ENCODE measurements at places on chromosomes 6 and 20.

- DNase-seq, result no peak
Observed at GRCh38 chr20:15245896-15246295, 908.5 kb upstream of the FLRT3 start.

DNA sequence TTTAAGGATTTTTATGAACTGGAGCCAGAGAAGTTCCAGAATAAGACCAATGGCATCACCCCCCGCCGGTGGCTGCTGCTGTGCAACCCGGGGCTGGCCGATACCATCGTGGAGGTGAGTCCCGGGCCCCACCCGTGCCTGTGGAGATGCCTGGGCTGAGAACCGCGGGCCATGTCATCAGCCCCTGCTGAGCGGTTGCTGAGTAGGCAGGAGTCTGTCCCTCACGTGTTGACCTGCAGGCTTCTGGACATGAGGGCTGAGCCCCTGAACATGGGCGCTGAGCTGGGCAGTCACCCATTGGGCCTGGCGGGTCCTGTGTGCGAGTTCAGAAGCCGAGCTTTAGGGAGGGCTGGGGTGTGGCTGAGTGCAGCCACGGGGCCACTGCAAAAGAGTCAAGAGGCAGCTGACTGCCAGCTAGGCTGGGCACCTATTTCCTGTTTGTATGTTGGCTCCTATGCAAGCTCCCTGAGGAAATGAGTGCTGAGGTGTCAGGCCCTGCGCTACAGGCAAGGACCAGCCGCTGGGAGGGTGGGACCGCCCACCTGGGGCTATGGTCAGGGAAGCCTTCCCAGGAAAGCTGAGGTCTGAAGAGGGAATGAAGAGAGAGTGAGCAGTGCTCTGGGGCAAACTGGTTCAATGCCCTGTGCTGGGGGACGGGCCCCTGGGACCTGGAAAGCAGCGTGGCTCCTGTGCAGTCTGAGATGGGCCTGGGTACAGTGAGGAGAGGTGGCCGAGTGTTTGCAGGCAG, 34.3 kb downstream of the PYGB start:
- DNase-seq, result peak; percentile 10

GRCh38 chr6:42391441-42391840, 60.3 kb downstream of the TRERF1 start:
- DNase-seq, result no peak

DNA sequence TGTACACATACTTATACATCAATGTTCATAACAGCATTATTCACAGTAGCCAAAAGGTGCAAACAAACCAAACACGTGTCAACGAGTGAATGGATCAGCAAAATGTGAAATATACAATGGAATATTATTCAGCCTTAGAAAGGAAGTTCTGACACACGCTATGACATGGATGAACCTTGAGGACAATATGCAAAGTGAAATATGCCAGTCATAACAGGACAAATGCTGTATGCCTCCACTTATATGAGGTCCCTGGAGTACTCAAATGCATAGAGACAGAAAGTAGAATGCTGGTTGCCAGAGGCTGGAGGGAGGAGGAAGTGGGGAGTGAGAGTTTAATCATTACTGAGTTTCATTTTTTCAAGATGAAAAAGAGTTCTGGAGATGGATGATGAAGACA, 37.8 kb upstream of the IGF2R start:
- DNase-seq, result no peak

DNA sequence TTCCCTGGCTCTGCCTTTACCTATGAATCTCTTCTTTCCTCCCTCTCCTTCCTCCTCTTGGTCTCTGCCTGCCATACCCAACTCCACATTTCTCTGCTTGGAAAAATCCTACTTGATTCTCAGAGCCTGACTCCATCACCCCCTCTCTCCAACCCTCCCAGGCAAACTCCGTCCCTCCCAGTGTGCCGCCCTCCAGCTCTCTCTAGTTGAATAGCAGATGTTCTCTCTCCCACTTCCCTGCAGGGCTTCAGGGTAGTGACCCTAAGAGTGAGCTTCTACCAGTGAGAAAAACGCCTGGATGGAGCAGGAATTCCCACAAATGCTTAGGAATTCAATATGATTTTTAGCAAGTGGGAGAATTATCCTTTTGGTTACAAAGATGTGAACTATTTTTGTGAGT, 141.6 kb downstream of the MTHFD1L start:
- DNase-seq, result no peak

DNA sequence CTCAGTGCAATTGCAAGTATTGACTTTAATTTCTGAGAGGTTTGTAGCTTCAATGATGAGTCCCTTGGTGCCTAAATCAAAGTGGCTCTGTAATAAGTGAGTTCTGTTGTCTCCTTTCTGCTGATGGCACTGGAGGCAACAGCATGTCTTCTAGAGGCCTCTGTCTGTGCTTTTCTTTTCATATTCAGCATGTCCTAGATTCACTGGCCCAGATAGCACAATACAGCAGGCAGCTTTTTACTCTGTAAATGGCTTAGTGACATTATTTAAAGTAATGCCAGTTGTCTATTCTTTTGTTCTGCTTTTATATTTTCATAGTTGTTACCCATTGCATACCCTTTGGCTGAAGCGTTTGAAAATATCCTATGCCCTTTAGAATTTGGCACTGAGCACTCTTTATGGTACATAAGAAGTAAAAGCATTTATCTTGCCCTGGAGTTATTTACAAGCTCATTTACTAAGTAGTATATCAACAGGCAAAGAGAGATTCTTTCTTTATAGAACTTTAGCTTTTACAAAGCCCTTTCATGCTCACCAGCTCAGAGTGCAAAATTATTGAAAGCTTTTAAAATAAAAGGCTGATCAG, 271.5 kb upstream of the KCNQ5 start:
- no peak for DNase-seq

DNA sequence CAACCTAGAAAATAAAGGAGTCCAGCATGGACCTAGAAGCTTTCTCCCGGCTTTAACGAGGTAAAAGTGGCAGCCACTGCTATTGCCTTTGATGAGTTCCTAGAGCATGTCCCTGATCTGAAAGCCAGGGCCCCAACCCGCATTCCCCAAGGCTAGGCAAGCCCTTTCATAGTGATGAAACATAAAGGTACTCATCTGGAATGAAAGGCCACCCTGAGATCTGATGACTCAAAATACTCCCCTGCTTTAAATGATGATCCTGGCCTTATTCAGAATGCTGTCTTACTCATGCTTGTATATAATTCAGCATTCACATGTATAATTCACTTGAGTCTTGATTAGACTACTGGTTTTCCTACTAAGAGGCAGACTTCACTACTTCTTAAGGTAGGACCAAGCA, 21.3 kb downstream of the TTPAL start:
- no peak for DNase-seq

DNA sequence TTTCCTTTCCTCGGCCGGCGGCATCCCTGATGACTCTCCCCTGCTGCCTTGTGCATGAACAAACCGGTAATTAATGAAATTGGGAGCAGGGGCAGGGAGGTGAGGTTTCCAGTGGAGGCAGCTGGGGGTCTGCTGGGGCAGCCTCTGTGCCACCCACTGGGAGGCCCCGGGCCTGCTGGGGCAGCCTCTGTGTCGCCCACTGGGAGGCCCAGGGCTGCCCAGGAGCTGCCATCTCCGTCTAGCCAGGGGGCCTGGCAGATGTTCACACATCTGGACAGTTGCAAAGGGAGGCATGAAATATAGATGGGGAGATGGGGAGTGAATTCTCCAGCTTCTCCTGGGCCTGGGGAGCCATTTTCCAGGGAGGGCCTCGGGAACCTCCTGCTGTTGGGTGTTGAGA, 33.8 kb downstream of the TOX2 start:
- no peak for DNase-seq

GRCh38 chr20:51043811-51044210, 20.9 kb upstream of the KCNG1 start:
- no peak for DNase-seq

Measured in uterus (tissue), 4 donors.